ENCODE measurements at places on chromosomes 5 and 9.

- peak; percentile 29 for DNase-seq
Measured at GRCh38 chr5:9716838-9717281, 86.7 kb upstream of the TAS2R1 start.

DNA sequence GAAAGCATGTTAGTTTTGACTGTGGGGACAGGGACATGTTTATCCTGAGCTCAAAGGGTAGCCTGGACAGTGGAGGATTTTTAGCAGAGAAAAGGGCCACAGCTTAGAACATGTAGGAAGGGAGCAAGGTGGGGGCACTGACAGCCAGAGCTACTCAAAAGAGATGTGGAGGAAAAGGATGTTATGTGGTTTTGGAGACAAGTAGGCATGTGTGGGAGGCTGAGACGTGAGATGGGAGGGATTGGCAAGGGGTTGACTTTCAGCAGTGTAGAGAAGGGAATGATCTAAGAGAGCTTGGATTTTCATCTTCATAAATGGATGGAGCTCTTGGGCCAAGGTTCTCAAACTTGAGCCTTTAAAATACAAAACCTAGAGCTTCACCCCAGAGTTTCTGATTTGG, 24.0 kb downstream of the SYK start:
- no peak for DNase-seq

GRCh38 chr5:136992796-136993489, 506.2 kb downstream of the SPOCK1 start:
- no peak for DNase-seq

DNA sequence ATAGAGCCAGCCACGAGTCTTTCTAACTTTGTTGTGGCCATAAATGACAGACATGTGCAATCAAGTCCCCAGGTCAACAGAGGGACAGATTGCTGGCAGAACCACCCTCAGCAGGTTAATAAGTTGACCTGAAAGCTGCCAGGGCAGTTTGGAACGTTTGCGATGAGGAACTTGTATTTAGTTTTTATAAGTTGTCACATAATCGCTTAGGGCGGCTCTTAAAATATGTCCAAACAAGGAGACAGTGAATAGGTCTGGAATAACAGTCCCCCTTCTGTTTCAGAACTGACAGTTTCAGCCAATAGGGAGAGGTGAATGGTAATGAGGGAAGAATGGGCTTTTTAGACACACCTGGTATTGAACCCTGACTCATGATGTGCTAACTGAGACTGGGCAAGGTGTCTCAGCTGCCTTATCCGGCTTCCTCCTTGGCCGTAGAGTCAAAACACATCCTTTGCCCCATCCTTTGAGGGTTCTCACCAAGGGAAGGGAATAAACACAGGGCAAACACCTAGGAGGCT, 33.6 kb upstream of the GABRP start:
- DNase-seq = no peak

Data from AG09309 (cell line).